ENCODE measurements at places on chromosomes 5 and 9. TPM values are rescaled to one million over a fixed set of nuclear protein-coding genes. Genes with fewer than 3 reads are reported as not detected.

DNA sequence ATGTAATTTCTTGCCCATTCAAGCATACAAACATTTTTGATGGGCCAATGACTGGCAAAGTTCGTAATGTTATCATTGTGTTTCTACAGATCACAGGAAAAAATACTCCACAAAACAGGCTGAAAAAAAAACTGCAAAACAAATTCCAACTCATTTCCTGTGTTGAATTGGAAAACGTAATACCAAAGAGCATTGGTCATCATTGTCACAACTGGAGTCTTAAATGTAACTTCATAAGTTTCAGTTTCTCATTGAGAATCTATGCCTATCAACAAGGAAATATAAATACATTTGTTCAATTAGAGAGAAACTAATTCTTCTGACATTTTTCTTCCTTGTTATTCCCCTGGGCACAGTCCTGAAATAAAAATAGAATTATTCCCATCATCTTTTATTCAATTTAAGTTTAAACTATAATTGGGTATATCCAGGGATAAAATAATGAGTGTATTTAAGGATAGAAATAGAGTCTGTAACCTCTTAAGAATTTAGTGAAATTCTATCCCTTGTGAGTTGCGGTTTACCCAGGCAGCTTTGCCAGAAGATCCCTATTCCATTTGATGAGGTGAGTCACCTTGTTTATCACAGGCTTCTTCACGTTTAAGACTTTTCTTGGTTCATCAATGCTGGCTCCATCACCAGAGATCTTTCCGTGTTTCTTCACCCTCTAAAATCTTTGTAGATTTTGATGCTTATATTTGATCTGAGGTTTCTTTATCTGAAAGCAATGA lies 112.7 kb upstream of the ITGA1 start:
- peak; percentile 65 for DNase-seq

- DNase-seq = no peak
Observed at GRCh38 chr5:95102687-95103086, 182.2 kb downstream of the MCTP1 start.

DNA sequence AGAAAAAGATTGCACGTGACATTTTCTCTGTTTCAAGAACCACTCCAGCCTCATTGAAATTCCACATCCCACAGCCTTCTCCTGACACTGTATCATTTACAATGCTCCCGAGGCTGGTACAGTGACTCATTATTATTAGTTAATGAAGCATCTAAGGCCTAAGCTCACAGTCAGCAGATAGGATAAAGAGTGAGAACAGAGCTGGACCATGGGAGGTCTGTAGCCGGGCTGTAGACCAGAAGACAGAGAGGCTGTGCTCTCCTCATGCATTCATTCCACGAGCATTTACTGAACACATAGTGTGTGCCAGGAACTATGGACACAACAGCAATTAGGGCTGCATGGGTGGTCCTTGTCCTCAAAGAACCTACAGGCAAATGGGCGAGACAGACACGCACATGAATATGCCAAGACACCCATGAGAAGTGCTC lies 47.3 kb upstream of the GALNT10 start:
- DNase-seq = no peak

Gene GPR151
- total RNA-seq = not detected

Gene HRCT1
- 3.2 TPM for total RNA-seq

Gene LRRC70
- 0.27 TPM for total RNA-seq
